Stimulated activated CD4-positive, alpha-beta T cell treated with anti-CD3 and anti-CD28 coated beads, Interleukin-1b, Interleukin-23, amount 100 ng/mL, for 1 hour (primary cell): ENCODE measurements at places on chromosomes 3 and 15.

DNA sequence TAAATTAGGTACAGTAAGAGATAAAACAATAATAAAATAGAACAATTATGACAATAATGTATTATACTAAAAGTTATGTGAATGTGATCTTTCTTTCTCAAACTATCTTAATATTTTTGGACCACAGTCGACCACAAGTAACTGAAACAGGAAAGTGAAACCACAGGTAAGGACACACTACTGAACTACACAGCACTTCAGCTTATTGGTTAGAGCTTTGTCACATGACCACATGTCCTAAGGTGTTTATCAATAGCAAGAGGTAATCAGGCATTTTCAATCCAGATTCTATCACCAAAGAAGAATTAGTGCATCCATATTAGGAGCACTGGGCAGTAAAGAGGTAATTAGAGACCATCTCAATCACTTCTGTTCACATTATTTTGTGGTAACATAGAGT, 392.8 kb downstream of the RSL24D1 start:
- DNase-seq = no peak

DNA sequence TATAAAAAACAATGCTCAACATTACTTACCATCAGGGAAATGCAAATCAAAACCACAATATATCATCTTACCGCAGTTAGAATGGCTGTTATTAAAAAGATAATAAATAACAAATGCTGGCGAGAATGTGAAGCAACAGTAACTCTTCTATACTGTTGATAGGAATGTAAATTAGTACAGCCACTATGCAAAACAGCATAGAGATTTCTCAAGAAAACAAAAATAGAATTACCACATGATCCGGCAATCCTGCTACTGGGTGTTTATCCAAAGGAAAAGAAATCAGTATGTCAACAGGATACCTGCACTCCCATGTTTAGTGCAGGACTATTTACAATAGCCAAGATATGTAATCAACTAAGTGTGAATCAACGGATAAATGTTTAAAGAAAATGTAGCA, 48.1 kb downstream of the ADAM10 start:
- DNase-seq = no peak

DNA sequence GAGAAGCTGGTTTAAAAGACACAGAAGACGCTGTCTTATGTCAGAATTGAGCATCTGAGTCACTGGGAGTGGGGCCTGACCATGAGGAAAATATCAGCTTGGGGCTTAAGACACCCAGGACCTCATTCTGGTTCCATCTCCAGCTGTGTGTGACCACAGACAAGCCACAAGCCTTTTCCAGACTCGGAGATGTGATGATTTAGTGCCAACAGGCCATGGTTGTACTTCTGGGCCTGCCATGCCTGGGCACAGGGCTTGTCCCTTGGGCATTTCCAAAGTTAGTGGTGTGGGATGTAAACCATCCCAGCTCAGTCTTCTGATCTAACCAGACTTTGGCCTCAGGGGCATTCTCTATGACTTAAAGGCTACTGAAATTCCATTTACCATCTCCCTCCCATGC, 269.8 kb downstream of the RYR3 start:
- DNase-seq = no peak

GRCh38 chr3:139957844-139958243, 22.9 kb downstream of the CLSTN2 start:
- DNase-seq = no peak

DNA sequence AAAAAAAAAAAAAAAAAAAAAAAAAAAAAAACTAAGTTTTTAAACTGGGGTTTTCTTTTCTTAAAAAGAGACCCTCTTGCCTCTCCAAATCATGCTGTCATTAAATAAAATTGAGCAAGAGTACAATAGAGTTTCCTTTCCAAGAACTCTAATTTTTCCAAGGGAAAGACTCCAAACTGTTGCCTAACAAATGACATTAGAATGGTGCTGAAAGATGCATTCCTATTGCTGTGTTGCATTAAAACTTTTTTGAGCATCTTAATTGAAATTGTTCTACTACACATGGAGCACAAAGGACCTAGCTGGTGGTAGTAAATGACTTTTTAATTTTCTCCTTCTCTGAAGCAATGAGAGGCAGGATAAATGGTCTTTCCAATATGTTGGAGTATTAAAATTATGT, 469.1 kb upstream of the ARHGEF26 start:
- no peak for DNase-seq

GRCh38 chr3:190617185-190617584, 103.3 kb downstream of the IL1RAP start:
- DNase-seq = no peak

- no peak for DNase-seq
Measured at GRCh38 chr15:25832158-25832557, 31.0 kb downstream of the ATP10A start.

DNA sequence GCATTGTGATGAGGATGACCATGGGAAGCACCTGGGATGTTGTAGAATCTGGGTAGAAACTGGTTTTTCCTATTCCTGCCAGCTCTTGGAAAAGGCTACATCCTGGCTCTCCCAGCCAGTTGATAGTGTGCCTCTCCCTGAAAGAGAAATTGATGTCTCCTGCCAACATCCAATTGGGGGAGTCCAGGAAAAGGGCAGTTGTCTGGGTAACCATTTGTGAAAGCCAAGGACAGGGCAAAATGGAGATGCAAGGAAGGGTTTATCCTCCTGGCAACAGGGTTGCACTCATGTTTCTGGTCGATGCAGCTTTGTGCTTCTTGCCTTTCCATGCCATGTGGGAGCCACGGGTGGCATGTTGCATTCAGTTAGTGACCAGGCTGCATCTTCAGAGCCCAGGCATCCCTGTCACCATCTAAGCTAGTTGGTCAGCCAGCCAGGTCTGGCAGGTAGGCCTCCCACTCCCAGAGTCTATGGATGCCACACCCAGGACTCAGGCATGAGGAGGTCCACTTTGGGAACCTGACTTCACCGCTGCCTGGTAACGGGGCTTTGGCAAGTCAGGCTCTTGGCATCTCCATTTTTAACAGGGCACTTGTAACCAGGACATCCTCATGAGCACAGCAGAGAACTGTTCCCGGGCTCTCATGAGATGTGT, 153.5 kb downstream of the DNAJB8 start:
- no peak for DNase-seq

GRCh38 chr3:184568924-184569829, 7.6 kb downstream of the EPHB3 start:
- no peak for DNase-seq

- DNase-seq = no peak
Measured at GRCh38 chr3:159816512-159816911, 172.1 kb upstream of the IL12A start.

DNA sequence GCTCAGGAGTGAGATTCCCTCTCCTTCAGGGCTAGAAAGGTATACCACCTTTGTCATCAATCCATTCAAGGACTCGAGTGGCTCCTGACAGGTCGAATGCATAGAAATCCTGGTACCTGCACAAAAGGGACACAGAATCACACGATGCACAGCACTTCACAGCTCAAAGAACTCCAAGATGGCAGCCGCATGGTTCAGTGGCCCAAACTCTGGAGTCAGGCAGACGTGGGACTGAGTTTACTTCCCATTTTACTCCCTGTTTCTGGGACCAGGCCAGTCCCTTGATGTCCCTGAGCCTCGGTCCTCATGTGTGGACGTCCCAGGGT, 536 bp downstream of the WDR73 start:
- no peak for DNase-seq

DNA sequence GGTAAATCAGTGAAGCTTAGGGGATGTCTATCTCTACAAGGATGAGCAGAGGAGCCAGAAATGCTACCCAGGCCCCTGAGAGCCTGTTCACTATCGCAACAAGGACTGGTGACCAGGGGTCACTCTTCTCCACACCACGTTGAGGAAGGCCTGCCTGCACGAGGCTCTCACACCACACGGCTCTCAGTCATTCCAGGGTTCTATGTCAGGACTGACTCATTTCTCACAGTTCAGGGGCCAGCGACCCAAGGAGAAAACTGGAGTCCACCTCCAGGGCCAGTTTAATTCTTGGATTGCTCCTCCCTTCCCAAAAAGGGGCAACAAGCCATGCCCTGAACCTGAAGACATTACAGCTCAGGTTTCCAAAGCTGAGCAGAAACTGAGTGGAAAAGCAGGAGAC, 33.9 kb downstream of the ANP32A start:
- no peak for DNase-seq

DNA sequence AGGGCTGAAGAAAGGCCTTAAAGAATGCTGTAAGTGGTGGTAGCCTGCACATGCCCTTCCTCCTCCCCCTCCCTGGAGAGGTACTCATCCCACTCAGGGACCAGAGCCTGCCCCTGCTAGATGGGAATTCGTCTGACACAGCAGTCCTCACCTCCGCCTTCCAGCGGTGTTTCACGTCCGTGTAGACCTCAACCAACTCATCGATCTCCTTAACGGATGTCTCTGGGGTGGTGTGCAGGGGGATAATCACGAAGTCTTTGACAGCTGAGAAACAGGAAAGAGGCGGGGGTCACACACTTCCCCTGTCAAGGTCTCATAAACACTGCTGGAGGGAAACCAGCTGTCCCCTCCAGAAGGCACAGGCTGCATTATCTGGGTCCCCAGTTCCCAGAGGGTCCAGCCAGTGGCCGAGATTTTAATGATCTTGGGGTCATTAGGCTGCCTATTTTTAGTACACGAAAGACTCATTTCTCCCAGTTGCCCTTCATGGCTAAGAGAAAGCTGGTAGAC, 9.9 kb downstream of the DNASE1L3 start:
- no peak for DNase-seq
